ENCODE measurements at places on chromosomes 3 and 15. TPM values are rescaled to one million over a fixed set of nuclear protein-coding genes. Genes with fewer than 3 reads are reported as not detected.

DNA sequence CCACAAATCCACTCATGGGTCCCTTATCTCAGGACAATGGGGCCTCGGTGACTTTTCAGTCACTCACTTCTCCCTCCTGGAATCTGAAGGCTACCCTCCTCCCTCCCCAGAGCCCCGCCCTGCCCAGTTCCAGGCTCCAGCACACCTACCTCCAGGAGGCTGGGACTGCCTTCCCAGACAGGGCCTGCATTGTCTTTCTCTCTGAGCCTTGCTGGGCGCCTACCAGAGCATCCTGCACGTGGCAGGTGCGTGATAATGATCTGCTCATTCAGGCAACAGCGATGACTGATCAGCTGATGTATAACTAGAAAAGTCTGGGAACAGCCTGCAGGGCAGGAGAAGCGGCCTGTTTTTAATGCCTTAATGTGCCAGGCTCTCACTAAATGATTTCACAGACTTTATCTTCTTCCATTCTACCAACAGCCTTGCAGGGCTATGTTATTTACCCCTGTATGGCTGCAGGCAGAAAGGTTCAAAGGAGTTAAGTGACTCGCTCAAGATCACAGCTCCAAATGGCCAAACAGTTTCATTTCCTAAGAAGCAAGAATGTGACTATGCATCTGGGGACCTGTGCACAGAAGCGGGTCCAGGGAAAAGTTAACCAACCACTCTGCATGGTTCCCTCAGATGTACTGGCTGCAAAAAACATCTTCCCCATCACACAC, 6.3 kb downstream of the ADAMTS17 start:
- peaks cover 33% of the 10 kb centered on the region for H3K4me1 ChIP-seq
- no peak for DNase-seq
- H3K4me3 ChIP-seq: no peak overlapping the region

DNA sequence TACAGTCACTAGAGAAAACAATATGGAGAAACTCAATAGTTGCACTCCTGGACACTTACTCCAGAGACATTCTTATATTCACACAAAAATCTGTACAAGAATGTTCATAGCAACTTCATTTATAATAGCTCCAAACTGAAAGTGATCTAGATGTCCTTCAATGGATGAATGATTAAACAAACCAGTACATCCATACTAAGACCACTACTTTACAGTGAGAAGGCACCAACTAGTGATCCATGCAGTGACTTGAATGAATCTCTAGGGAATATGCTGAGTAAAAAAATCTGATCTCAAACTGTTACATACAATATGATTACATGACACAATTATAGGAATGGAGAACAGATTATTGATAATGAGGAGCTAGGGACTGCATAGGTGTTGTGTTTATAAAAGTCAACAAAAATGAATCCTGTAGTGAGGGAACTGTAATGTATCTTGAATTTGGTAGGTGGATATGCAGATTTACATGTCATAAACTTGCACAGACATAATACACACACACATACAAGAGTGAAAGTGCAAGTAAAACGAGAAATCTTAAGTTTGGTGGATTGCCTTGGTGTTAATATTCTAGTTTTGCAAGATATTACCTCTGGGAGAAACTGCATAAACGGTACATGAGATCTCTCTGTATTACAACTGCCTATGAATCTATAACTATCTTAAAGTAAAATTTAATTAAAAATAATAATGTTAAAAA, 85.7 kb downstream of the SPATA16 start:
- H3K36me3 ChIP-seq: no peaks in the 10 kb centered on the region
- H3K4me3 ChIP-seq: no peak overlapping the region
- peaks cover 4% of the 10 kb centered on the region for H3K4me1 ChIP-seq
- H3K27ac ChIP-seq: no peak overlapping the region
- H3K27me3 ChIP-seq: no peaks in the 10 kb centered on the region
- DNase-seq: no peak

DNA sequence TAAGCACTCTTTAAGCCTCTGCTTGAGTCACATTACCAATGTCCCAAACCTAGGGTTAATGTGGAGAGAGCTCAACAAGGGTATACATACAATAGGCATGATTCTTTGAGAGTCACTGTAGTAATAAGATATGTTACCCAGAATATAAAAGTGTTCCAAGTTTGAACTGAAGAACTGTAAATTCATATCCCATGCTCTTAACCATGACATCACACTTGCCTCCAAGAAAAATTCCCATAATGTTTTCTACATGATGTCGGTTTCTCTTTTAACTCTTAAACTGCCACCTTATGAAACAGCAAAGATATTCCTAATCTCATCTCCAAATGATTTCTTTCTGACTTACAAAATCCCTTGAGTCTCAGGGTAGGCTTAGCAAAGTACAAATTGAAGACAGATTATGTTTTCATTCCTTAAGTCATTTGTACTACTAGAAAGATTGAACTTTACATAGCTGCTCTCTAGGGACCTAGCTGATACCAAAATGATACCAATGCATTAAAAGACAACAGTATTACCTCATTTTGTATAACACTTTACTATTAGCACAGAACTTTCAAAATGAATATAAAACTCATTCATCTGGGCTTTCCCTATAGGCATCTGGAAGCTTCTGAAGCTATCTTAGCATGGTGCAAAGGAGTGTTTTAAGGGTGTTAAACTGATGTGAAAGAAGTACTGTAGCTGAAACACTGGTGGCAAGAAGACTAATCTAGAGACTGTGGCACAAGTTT, 127.1 kb downstream of the KCNMB2 start:
- H3K27me3 ChIP-seq: no peaks in the 10 kb centered on the region
- no peaks in the 10 kb centered on the region for H3K4me1 ChIP-seq
- H3K4me3 ChIP-seq: no peak overlapping the region
- DNase-seq: no peak
- no peaks in the 10 kb centered on the region for H3K36me3 ChIP-seq

DNA sequence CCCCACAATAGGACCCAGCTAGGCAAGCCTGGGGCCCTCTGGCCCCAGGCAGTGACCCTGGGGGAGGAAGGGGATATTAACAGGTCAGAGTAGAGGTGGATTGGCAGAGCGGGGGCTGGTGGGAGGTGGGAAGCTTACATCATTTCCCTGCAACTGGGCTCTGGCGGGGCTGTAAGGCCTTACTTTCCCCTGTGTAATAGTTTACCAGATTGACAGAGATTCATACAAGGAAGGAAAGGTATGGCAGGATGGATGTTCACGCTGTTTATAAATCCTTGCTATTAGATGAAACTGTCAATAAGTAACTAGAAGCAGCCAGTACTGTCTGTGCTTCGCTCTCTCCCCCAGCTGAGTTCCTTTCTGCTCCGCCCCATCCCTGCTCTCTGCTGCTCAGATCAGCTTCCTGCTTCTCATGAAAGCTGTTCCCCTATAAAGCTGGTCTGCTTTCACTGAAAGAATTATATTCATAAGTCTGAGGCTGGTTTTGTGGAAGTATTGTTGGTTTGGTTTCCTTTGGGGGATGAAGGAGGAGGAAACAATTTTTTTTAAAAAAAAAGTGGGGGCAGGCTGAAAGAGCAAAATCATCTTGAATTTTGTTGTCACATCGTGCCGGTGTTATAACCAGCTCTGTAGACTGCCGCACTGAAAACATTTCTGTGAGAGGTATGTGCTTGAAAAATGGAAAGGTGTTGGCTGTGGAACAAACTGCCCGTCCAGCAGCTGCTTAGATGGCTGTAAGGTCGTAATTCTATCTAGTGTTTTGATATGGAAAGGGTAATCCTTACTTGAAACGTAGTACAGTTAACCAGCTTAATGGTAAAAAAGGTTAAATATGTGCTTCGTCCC, 76.4 kb downstream of the BBX start:
- peak; percentile 47 for DNase-seq
- peaks cover 60% of the 10 kb centered on the region for H3K4me1 ChIP-seq
- H3K27ac ChIP-seq: peak overlapping the region; percentile 86
- peaks cover 17% of the 10 kb centered on the region for H3K36me3 ChIP-seq

DNA sequence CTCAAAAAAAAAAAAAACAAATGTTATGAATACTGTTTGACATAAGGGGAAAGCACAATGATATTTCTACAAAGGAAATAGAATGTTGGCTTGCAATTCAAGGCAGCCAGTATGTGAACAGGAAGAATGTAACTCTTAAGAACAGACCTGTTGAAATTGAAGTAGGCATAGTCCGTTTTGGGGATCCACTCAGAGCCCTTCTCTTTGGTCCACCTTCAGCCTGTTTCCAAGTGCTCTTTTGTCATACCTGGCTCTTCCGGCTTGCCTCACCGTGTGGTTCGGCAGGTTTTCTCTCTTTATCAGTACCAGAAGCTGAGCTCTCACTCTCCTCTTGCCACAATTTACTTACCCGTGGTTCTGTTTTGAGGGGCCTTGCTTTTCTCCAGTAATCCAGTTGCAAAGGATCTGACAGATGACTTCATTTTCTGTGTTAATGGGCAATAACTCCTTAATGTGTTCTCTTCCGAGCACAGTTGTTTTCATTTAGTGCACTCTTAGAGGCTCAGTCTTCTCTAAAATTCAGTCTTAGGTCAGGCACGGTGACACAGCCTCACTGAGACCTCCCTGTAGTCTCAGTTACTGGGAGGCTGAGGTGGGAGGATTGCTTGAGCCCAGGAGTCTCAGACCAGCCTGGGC, 6.7 kb downstream of the ABHD17C start:
- H3K36me3 ChIP-seq: peaks cover 10% of the 10 kb centered on the region
- peaks cover 42% of the 10 kb centered on the region for H3K4me1 ChIP-seq
- H3K27ac ChIP-seq: peak overlapping the region; percentile 36
- DNase-seq: no peak
- peaks cover 9% of the 10 kb centered on the region for H3K27me3 ChIP-seq

GRCh38 chr3:16277471-16277870, 12.5 kb downstream of the OXNAD1 start:
- H3K27ac ChIP-seq: no peak overlapping the region
- no peaks in the 10 kb centered on the region for H3K27me3 ChIP-seq
- no peak overlapping the region for H3K4me3 ChIP-seq
- H3K4me1 ChIP-seq: no peaks in the 10 kb centered on the region

GRCh38 chr15:40302288-40302886, 5.3 kb downstream of the PLCB2 start:
- DNase-seq: no peak
- no peak overlapping the region for H3K27ac ChIP-seq
- peaks cover 26% of the 10 kb centered on the region for H3K4me1 ChIP-seq
- no peak overlapping the region for H3K4me3 ChIP-seq
- H3K27me3 ChIP-seq: no peaks in the 10 kb centered on the region

GRCh38 chr15:97092656-97093055, 762.2 kb downstream of the NR2F2 start:
- H3K4me1 ChIP-seq: no peaks in the 10 kb centered on the region
- DNase-seq: no peak
- peaks cover 2% of the 10 kb centered on the region for H3K27me3 ChIP-seq
- H3K27ac ChIP-seq: no peak overlapping the region

DNA sequence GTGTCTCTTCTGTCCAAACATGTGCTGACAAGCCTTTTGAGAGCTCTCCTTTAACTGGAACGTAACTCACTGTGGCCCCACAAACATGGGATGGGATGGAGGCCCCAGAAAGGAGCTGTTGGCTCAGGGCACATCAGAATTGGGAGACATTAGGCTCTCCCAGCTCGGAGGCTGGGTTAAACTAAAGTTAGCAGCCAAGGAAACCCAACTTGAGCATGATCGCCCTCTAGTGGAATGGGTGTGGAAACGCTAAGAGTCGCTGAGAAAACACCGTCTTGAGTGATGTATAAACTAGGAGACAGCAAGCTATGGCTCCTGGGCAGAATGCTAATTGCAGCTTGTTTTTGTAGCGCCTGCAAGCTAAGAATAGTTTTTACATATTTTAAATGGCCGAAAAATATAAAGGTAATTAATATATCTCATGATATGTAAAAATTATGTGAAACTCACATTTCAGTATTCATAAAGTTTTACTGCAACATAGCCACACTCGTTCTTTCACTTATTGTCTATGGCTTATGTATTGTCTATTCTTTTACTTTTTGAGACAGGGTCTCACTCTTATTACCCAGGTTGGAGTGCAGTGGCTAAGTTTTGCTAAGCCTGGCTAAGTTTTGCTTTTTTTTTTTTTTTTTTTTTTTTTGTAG, 138.8 kb upstream of the HACD2 start:
- H3K4me1 ChIP-seq: no peaks in the 10 kb centered on the region
- H3K36me3 ChIP-seq: no peaks in the 10 kb centered on the region
- H3K27ac ChIP-seq: peak overlapping the region; percentile 64
- H3K4me3 ChIP-seq: no peak overlapping the region
- H3K27me3 ChIP-seq: no peaks in the 10 kb centered on the region
- DNase-seq: peak; percentile 63

GRCh38 chr15:82575335-82575734, 35.1 kb upstream of the RPS17 start:
- no peaks in the 10 kb centered on the region for H3K36me3 ChIP-seq
- H3K27me3 ChIP-seq: peaks cover 7% of the 10 kb centered on the region
- H3K4me3 ChIP-seq: no peak overlapping the region
- no peak overlapping the region for H3K27ac ChIP-seq

DNA sequence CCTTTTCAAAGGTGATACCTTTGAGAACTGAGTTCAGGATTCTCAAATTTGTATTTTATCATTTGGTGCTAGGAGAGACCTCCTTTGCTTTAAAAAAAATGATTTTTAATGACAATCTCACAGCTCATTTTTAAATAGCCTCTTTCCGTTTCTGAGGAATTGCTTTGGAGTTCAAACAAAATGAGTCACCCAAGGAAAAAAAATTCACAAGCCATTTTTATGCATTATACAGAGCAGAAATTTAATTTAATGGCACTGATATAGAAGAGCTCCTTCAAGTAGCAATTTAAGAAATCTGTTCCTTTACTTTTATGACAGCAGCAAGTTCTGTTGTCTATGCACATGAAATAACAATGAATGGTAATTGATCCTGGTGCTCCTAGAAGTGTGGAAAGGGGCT, 337.9 kb upstream of the KCNMB2 start:
- no peaks in the 10 kb centered on the region for H3K36me3 ChIP-seq
- H3K27me3 ChIP-seq: no peaks in the 10 kb centered on the region
- peaks cover 10% of the 10 kb centered on the region for H3K4me1 ChIP-seq
- no peak for DNase-seq
- H3K27ac ChIP-seq: no peak overlapping the region

DNA sequence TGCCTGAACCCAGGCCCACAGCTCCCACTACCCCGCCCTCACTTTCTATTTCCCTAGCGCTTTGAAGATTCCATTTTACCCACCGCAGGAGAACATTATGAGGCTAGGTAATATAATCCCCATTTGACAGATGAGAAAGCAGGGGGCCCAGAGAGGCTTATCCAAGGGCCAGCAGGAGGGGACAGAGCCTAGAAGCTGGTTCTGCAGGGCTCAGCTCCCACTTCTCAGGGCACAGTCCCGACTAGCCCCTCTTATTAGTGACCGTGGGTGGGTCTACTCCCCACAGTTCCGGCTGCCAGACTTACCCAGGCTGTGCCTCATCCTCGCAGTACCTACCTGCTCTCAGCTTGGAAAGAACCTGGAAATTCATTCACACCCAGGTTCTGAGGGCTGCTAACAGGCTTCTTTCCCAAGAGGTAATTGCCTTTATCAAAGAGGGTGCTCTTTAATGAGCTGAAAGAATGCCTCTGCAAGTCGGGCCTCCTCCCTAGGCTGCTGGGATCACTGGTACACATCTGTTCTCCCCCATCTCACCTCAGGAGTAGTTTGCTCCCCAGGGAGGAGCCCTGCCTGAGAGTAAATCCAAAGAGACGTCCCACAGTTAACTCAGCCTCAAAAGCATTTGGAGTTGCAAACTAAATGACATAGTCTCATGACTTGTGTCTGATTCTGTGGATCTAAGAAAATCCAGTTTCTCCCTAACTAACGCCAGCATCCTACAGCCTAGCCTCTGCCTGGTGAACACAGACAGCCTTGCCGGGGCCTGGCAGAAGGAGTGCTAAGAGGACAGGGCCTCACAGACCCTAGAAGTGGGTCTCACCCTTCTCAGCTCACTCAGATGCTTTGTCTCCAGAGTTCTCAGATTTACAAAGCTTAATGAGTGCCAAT, 125.0 kb downstream of the CHSY1 start:
- no peaks in the 10 kb centered on the region for H3K27me3 ChIP-seq
- H3K27ac ChIP-seq: peak overlapping the region; percentile 37
- H3K4me3 ChIP-seq: no peak overlapping the region

PEX5L gene
- 3.2 TPM for total RNA-seq

GP5 gene
- 0.16 TPM for total RNA-seq
